ENCODE measurements at places on chromosomes 6 and 20.
A peak's percentile ranks its signal among the peaks of the same experiment; 100 is the strongest.

- DNase-seq, result no peak
Observed at GRCh38 chr6:32060966-32061655, 22.9 kb downstream of the CYP21A2 start.

GRCh38 chr20:17128206-17128605 is 98.6 kb upstream of the PCSK2 start:
- no peak for DNase-seq

- no peak for DNase-seq
Observed at GRCh38 chr6:110705543-110705942, 109.7 kb downstream of the CDK19 start.

DNA sequence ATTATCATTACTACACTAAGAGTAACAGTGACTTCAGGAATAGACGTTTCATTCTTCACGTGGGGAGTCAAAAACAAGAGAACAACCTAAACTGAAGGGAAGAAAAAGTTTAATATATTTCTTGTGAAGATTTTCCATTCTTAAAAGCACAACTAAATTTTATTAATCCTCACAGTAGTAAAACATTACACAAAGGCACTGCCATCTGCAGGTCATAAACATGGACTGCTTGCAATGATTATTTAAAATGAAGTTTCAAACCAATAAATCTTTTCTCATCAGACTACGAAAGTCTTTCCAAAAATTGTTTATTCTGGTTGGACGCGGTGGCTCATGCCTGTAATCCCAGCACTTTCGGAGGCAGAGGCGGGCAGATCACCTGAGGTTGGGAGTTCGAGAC is 2.6 kb downstream of the NCOA5 start:
- DNase-seq, result no peak

DNA sequence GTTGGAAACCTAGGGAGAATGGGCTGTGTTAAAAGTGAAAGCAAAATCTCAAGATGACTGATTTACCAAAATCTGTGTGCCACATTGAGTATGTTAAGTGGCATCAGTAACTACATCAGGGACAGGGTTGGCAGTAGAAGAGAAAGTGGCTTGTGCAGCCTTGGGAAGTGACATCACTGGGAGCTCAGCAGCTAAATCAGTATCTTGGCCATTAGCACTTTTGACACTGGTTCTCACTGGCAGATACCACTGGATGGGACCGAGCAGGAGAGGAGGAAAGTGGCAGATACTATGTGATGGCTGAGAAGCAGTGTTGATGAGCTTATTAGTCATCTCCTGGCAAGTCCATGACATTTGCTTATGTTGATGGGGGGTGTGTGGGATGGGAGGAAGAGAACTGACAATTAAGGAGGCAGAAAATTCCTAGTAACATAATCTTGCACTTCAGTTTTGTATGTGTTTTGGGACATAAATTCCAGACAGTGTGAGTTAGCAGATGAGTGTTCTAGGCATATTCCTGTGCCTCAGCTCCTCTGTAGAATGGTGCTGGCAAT is 322.2 kb downstream of the SOX4 start:
- DNase-seq, result no peak

GRCh38 chr6:158849899-158850806 is 31.0 kb upstream of the EZR start:
- DNase-seq, result no peak

DNA sequence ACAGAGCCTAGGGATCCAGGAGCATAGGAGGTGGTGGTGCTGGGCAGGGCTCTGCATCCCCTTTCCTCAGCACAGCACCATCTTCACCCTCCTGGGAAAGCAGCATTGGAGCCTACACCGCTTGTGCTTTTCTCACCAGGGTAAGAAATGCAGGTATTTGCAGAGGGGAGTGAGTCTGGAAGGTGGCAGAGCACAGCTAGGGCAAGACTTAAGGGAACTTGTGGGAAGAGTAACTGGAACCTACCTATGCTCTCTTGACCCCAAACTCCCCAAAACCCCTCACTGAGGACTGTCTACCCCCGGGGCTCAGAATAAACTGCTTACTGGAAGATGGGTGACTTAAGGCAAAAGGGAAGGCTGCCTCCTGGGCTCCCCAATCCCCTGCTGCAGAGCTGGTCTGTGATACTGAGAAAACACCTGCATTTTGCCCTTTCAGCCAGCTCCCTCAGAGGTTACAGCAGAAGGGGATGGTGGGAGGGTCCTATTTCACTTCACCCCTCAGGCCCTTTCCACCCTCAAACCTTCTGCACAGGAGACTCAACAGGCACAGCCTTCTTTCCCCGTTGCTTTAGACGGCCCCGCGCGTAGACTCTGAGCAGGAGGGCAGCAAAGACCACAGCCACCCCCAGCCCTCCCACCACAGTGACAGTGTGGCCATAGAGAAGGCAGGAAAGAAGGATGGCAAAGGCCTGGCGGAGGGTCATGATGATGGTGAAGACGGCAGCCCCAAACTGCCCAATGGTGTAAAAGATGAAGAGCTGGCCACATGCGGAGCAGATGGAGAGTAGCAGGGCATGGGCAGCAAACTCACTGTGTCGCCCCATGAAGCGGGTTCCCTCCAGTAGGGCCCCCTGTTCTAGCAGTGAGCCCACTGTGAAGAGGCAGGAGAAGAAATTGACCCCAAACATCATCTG is 2.9 kb downstream of the SLC35B2 start:
- peak; percentile 35 for DNase-seq

DNA sequence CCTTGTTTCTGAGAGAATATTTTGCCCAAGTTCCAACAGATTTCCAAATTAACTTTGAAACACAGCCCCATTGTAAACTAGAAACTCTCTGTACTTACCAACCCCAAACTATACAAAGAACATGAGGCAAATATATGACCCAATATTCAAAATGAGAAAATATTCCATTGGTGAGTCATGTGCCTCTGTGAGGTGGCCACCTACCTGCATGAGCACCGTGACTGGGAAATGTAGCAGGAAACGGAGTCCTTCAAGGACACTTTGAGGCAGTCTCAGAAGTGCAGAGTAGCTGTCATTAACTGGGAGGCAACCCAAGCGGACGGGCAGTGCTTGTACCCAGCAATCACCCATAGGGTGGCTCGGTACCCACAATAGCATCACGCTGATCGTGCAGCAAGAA is 335.5 kb upstream of the NOX3 start:
- DNase-seq, result no peak

- DNase-seq, result no peak
Observed at GRCh38 chr6:33142501-33143070, 49.7 kb downstream of the COL11A2 start.

GRCh38 chr6:42627044-42627443 is 63.2 kb downstream of the UBR2 start:
- no peak for DNase-seq

- DNase-seq, result no peak
Observed at GRCh38 chr6:100212131-100212530, 218.1 kb upstream of the MCHR2 start.

- no peak for DNase-seq
Observed at GRCh38 chr6:152085451-152085921, 278.0 kb downstream of the ESR1 start.

DNA sequence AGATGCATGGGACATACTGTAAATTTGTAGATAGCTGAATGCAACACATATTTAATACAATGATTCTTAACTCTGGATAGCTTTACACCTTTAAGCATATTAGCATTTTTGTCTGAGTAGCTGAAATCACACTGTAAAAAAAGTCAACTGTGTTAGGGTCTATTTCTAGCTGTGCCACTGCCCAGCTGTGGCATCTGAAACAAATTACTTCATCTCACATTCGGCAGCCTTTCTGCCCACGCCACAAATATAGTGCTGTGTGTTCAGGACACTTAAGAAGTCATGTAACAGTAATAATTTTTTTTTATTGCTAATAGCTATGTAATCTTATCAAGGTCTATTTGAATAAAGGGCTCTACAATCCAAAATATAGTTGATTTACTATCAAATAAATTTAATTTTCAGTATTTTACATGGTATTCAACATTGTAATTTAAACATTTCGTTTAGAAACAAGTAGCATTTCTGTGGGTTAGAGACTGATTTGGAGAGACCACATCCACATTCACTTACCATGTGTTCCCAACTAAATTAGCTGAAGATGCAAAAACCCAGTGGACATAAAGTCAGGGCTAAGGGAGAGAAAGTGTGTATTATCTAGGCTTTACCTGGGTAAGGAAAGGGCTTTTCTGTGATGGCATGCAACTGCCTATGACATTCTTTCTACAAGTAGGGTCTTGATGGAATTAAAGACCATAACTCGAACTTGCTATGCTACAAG is 276.7 kb downstream of the PLCB1 start:
- no peak for DNase-seq

DNA sequence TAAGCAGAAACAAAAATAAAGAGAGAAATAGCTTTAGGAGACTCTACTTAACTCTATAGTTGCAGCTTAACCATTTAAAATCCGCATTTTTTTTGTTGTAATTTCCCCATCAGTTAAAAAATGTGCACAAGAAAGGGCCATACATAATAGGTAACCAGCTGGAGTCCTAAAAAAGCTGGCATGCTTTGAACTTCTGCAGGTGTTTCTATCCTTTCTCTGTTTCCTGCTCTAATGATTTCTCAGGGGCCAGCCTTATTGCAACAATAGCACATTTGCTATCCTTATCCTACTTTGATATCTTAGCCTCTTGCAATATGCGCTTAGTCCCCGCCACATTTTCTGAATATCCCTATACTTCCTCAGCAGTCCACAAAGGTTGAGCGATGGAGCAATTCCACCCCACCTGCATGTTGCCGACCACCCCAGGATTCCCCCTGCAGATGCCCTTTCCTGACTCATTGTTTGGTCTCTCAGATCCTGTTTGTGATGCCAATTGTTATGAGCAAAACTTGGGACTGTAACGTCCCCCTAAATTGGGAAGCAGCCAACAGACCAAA is 48.5 kb downstream of the TRIM27 start:
- DNase-seq, result no peak

GRCh38 chr6:170117111-170117972 is 173.5 kb downstream of the DLL1 start:
- no peak for DNase-seq

- DNase-seq, result no peak
Observed at GRCh38 chr6:141938664-141939063, 194.1 kb upstream of the GJE1 start.

DNA sequence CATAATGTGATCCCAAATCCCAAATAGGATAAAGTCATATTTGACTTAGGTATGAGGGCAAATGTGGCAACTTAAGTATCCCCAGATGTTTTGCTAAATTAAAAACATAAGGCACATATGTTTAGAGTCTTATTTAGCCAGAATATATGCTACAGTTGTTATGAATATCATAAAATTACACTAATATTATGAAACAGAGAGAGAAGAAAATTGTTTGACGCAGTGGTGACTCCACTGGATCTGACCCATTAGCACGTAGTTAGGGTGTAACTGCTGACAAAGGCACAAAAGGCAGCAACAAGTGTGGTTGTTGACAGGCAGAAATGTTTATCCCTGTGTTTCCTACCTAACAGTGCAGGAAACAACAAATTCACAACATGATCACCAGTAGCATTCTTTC is 152.4 kb upstream of the THBS2 start:
- DNase-seq, result no peak

- no peak for DNase-seq
Observed at GRCh38 chr6:4973415-4973814, 30.4 kb downstream of the RPP40 start.

- DNase-seq, result no peak
Observed at GRCh38 chr6:42989923-42990322, 5.6 kb downstream of the PPP2R5D start.

DNA sequence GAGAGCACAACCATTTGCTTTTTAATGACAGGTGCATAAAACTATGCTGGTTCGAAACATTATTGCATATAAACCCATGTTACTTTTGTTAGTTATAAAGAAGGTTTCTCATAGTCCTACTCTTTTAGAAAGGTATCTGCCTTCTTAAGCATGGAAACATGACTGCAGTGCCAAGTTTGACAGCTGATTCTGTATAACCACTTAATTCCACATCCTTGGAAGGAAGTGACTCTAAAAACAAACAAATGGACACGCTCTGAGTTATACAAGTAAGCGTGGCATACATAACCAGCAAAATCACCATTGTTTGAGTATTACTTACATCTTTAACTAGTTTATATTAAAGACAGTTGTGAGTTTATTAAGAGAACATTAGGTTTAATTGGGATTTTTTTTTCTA is 125.0 kb upstream of the HDGFL1 start:
- no peak for DNase-seq

DNA sequence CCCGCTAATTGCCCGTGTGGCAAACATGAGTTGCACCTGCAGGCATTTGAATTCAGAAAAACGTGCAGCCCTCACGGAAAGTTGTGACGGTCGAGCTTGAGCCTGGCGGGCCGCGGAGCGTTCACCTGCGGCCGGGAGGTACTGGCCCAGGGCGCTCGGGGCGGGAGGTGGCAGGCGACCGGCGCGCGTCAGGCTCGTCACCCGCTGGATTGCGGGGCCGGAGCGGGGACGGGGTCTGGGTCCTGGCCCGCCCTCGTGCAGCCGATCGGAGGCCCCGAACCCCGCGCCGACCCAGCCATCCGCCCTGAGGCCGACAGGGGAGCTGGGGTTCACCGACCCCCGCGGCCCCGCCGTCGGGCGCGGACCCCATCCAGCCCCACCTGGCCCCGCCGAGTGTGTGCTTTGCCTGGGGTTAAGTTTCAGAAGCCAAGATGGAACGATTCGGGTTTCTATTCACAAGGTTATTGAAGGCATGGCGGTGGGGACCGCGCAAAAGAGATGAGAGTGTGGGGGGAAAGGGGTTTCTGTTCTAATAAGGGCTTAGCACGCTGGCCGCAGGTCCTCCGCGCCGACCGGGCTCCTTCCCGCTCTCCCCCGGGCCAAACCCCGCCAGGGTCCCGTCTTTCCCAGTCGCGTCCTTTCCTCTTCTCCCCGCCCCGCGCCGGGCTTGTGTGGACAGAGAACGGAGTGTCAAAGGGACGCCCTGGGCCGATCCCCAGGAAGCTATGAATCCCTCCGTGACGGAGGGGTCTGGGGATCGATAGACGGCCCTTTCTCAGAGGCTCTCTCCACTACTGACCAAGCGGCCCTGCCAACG is 1.6 kb upstream of the HEY2 start:
- DNase-seq, result peak; percentile 43

- no peak for DNase-seq
Observed at GRCh38 chr20:46219920-46220319, 88.4 kb downstream of the CDH22 start.

- DNase-seq, result no peak
Observed at GRCh38 chr6:125379174-125379573, 77.4 kb upstream of the HDDC2 start.

DNA sequence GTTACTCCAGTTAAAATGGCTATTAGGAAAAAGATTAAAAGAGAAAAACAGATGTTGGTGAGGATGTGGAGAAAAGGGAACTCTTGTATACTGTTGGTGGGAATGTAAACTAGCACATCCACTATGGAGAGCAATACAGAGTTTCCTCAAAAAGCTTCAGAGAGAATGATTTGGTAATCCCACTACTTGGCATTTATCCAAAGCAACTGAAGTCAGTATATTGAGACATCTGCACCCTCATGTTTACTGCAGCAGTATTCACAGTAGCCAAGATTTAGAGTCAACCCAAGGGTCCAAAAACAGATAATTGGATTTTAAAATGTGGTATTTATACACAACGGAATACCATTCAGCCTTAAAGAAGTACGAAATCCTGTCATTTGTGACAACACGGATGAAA is 469.5 kb downstream of the QKI start:
- DNase-seq, result no peak

Data from WERI-Rb-1 (cell line).